ENCODE measurements at places on chromosomes 5 and 9.
A peak's percentile ranks its signal among the peaks of the same experiment; 100 is the strongest.

- DNase-seq: no peak
Observed at GRCh38 chr5:167785901-167786300, 505.5 kb upstream of the WWC1 start.

DNA sequence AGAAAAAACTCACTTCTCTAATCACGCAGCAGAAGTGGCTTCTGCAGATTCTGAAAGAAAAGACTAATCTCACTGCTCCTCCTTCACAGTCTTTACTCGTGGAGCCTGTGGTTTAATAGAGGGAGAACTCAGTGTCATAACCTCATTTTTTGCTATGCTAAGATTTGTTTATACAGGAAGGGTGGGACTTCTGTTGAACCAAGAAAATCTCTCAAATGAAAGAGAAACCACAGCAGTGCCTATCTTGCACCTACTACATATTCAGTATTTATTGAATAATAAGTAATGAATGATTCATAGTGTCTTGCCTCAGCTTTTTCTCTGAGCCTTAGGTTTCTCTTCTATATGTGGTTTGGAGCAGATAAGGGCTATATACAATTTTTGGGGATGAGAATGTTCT is 136.1 kb upstream of the DMAC1 start:
- no peak for DNase-seq

GRCh38 chr5:107576736-107577393 is 93.9 kb downstream of the EFNA5 start:
- DNase-seq: no peak

DNA sequence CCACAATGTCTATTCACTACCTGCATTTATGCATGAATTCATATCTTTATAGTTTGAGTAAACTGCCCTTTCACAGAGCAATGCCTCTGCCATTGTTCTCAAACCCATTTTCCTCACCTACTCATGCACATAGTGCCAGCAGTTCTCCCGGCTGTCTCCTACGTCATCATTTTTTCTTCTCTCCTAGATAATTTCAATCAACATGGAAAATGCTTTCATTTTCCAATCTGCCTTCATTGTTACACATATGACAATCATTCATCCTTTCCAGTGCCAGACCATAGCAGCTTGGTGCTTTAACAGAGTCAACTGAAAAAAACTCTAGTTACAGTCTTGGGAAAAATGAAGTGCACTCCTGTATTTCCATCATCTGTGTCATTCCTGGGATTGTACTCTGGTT is 514.8 kb upstream of the CTNND2 start:
- DNase-seq: no peak

- DNase-seq: no peak
Observed at GRCh38 chr5:78568212-78568611, 80.4 kb downstream of the LHFPL2 start.

DNA sequence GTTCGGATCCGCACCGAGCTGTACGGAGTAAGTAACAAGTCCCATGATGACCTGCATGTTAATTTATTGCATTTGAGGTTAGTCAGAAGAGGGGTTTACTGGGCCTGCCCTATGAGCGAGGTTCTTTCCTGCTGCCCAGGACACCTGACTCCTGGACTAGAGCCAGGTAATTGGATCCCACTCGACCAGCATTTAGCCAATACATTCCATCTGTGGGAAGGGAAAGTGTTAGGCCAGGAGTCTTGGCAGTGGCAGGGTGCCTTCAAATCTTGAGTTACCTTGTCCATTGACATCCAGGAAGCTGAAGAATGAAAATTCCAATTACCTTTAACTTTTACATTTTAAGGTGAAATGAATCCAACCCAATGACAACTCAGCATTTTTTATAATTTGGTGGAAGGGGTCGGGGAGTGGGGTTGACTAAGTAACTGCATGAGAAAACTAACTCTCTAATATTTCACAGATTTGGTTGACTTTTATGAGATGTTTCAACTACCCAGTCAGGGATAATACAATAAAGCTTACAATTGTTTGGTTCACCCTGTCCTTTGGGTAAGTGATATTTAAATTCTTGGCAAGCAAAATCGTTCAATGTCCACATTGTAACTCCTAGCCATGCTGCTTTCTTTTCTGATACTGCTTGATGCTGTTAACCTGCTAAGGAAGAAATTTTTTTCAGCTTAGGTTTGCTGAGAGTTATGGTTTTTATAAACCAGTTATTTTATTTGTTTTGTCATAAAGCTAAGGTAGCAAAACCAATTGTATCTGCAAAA is 111.6 kb upstream of the IQGAP2 start:
- no peak for DNase-seq

- DNase-seq: no peak
Observed at GRCh38 chr5:144395704-144396103, 225.0 kb downstream of the KCTD16 start.

DNA sequence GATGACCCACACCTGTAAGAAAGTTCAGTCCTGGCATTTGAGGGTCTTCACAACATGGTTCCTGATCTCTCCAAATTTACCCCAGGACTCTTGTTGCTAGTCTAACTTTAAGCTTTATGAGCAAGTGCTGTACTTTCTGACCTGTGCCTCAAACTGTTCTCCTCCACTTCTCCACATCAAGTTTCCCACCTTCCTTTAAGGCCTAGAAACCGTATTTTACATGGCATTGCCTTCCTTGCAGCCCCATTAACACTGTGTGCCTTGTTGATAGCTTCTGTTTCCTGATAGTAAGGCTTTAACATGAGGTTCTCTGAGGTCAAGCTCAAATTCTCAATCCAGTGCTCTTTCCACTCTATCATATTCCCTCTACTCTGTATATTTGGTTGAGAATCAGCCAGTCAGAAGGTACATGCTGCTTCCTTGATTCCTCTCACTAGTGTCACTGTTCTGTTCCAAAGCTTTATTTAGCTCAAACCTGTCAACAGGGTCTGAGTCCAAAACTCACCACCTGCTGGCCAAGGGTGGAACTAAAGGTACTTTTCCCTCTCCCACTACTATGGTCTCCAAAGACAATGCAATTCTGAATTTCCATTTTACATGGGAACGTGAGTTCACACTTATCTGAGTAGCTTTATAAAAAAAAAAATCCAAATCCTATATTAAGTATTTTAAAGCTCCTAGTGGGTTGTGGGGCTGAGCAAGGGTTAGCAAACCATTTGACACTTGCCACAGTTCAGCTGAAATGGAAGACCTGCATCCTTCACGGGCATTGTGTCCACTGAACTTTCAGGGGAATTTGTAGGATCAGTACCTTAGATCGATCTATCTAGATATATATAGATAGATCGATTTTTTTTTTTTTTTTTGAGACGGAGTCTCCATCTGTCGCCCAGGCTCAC is 21.1 kb downstream of the VCP start:
- DNase-seq: no peak

DNA sequence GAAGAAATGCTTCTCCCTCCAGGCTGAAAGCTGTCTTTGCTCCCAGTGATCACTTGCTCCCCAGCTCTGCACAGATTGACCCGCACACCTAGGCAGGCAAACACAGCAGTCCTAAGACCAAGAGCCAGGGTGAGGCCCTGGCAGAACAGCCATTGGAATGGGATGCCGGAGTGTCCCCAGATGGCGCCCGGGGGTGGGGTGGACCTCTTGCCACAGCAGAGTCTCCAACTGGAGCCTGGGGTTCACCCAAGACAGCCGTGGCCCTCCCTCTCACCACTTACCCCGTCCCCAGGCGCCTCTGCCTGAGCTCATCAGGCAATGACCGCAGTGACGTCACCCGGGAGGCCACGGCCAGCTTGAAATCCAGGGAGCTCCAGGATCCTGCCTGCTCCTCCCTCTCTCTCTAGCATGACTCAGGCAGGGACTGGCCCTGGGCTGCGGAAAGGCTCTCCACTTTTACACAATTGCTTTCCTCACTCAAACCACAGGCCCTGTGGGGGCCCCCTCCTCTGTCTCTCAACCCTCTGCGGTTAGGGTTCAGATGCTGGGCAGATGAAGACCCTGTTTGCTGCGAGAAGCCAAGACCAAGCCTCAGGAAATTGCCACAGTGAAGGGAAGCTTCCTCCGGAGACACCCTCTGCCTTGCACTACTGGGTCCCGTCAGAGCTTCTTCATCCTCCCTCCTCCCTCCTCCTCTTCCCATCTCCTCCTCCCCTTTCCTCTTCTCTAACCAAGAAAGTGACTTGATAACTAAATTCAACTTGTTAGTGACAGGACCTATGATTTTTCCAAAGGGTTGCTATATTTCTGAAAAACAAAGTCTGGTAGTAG is 24.3 kb upstream of the PTGES start:
- peak; percentile 2 for DNase-seq

DNA sequence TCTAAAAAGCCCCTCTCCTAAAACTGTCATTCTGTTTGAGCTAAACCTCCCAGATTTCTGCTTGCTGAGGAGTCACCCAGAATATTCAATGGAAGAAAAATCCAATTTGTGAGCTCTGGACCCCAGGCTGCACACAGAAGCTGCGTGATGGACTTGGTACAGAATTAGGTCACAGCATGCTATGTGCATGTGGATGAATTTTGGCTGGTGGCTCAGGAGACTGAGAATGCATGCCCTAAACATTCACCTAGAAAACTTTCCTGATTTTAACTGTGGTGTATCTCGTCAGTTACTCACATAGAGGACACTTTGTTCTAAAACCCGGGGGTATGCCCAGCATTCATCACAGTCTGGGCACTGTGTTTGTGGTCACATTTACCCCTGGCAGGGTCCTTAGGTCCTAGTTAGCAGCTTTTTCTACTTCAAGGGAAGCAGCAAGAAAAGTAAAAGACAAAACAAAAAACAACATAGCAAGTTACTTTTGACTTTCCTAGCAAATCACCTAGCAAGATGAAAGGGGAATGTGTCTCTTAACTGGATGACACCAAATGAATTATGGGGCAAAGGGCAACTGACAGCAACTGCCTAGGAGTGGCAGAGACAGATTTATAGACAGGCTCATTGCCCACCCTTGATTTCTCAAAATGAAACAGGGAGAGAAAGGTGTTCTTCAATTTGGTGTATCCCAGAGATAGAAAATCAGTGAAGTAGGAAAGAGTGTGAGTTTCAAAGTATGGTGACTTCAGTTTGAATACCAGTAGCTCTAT is 8.3 kb upstream of the SHROOM1 start:
- no peak for DNase-seq

DNA sequence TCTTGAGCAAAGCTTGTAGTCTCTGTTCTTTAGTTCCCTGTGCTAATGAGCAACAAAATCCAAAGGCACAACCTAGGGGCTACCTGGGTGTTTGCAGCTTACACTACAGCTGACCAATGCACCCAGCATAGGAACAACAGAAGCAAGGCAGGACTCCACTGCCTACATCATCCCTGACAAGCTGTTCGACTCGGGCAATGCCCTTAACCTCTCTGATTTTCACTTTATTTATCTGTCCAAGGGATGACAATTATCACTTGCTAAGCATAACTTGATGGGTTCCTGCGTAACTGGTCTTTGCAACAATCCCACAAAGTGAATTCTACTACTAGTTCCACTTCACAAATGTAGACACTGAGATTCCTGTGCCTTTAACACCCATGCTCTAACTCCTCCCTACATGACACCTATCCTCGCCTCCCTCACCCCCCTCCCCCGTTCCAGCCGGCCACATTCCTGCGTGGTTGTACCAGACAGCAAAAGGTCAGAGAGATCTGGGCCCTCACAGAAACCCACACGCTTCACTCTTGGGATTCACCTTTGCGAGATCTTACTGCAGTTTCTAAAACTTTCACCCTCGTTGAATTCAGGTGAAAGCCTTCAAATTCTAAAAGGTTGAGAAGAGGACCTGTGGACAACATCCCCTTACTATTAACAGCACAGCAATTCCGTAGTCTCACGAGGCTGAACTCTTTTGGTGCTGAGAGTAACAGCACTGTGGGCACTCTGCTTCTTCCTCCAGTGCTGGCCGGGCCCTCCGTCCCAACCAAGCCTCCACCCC is 995 bp downstream of the IPPK start:
- DNase-seq: peak; percentile 12

- no peak for DNase-seq
Observed at GRCh38 chr5:168756453-168757391, 177.6 kb upstream of the PANK3 start.

GRCh38 chr5:157855404-157855994 is 3.4 kb downstream of the CLINT1 start:
- no peak for DNase-seq

DNA sequence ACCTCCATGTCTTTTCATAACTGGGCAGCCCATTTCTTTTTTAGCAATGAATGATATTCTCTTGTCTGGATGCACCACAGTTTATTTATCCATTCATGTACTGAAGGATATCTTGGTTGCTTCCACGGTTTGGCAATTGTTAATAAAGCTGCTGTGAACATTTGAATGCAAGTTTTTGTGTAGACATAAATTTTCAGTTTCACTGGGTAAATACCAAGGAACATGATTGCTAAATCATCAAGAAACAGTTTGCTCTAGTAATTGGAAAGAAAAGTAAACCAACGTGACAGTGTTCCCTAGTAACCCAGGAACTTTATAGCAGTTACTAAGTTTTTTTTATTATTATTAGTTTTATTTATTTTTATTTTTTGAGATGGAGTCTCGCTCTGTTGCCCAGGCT is 100.4 kb downstream of the VPS13A start:
- DNase-seq: no peak

- no peak for DNase-seq
Observed at GRCh38 chr9:121299467-121300282, 31.7 kb downstream of the GSN start.

GRCh38 chr5:88671106-88671504 is 211.9 kb downstream of the MEF2C start:
- no peak for DNase-seq

DNA sequence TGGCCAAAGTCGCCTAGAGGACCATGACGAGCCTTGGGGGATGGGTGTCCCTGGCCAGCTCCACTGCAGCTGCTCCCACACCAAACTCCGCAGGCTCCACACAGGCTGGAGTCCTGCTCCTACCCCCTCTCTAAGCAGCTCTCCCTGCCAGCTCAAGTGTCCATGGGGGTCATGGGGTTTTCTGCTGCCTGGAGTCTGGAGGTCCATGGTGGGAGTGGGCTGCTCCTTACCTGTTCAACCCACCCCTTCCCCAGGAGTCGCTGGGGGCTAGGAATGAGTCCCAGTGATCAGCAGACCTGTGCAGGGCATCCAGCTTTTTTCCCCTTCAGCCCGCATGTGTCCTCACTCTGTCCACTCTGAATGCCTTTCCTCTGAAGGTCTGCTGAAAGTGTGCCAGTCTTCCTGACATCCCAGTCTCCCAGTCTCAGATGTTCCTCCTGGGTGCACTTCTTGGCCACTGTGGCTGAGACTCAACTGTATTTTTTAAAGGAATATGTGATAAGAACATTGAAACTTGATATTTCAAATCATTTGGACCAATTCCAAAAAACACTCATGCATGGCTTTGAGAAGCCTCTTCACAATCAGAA is 261.3 kb upstream of the ANKH start:
- no peak for DNase-seq

DNA sequence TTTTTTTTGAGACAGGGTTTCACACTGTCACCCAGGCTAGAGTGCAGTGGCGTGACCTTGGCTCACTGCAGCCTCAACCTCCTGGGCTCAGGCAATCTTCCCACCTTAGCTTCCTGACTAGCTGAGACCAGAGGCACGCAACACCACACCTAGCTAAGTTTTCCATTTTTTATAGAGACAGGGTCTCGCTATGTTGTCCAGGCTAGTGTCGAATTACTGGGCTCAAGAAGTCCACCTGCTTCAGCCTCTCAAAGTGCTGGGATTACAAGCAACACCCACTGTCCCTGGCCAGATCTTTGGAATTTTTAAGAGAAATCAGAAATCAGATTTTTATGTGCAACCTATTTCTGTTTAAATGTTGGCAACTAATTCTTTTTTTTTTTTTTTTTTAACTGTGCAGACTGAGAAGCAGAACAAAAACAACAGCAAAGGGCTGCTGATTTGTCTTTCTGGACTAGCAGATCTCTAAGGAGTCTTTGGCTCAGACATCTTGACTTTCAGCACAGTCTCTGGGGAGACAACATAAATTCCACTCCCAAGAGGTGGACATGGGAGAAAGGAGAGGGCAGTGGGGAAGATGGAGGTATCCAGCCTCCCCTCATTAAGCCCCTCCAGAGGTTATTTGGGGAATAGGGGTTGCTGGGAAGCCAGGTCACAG is 54.4 kb upstream of the FABP6 start:
- DNase-seq: no peak

Data from stimulated activated CD4-positive, alpha-beta T cell treated with anti-CD3 and anti-CD28 coated beads, Interleukin-12 subunit alpha, Interleukin-12 subunit beta, amount 100 ng/mL, for 24 hours (primary cell).